ENCODE measurements at places on chromosomes 16 and 17.
A peak's percentile ranks its signal among the peaks of the same experiment; 100 is the strongest.

GRCh38 chr17:76153202-76153601 lies 12.2 kb upstream of the FOXJ1 start:
- DNase-seq = no peak

DNA sequence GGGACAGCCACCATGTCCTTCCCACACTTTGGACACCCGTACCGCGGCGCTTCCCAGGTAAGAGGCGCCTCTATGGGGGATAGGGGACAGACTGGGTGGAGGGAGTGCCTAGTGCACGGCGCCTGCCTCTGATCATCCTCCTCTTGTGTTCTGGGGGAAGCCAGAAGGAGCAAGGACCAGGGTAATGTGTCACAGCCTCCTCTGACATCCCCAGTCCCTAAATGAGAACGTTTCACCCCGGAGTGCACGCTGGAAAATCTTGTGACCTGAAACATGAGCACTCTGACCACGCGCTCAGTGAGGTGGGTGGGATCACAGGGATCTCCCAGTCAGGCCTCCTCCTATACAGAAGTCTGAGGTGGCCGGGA lies 1.1 kb downstream of the IRX6 start:
- no peak for DNase-seq

GRCh38 chr16:56662357-56663354 lies 4.9 kb downstream of the MT1F start:
- no peak for DNase-seq

DNA sequence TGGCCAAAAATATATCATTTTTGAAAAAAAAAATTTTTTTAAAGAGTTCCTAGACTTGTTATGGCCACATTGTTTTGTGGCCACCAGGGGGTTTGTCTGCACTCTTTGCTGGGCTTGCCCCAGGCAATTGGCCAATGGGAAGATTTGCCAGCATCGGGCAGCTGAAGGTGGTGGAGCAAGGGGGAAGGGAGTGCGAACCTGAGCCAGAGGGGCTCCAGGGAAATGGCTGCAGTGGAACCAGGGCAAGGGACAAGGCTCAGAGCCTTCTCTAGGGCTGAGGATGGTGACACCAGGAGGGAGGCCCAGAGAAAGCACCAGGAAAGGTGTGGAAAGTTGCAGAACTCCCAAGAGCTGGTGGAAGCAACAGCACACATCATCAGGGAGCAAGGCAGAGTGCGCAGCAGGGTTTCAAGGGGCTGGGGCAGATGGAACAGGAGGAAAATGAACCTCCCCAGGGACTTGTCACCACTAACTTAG lies 15.5 kb upstream of the CMIP start:
- DNase-seq = no peak

DNA sequence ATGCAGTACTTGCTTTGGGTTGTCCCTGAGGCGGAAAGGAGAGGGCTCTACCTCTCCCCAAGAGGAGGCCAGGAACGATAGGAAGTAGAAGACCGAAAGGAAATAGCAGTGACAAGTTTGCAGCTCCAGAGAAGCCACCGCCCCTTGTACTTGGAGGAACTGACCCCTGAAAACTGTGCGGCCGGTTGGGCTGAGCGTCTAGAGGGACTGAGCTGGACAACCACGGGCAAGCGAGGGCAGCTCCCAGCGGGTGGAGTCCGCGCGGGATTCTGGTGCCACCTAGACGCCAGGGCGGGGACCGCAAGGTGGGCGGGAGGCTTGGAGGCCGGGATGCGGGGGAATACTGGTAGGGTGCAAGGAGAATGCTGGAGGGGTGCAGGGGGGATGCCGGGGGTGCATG lies 1.3 kb upstream of the SLC6A4 start:
- DNase-seq = peak; percentile 16

- peak; percentile 81 for DNase-seq
Measured at GRCh38 chr16:75733305-75734211, 7.3 kb upstream of the CPHXL start.

- DNase-seq = no peak
Measured at GRCh38 chr17:55903028-55903690, 152.3 kb downstream of the PCTP start.

DNA sequence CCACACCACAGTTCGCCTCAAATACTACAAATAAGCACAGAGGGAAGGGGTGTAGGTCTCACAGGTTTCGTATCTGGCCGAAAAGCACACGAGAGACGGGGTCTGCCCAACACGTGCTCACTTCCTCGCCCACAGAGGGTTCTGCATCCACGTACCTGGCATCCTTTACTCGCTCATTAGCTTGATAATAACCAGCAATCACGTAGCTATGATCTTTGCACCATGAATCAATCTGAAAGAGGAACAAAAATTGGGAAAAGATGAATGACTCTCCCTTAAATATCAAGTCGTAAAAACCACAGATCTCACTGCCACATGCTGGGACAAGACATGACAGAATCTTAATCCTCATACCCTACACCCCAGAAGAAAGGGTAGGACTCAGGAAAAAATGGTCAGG lies 10.5 kb downstream of the EMC8 start:
- DNase-seq = no peak

DNA sequence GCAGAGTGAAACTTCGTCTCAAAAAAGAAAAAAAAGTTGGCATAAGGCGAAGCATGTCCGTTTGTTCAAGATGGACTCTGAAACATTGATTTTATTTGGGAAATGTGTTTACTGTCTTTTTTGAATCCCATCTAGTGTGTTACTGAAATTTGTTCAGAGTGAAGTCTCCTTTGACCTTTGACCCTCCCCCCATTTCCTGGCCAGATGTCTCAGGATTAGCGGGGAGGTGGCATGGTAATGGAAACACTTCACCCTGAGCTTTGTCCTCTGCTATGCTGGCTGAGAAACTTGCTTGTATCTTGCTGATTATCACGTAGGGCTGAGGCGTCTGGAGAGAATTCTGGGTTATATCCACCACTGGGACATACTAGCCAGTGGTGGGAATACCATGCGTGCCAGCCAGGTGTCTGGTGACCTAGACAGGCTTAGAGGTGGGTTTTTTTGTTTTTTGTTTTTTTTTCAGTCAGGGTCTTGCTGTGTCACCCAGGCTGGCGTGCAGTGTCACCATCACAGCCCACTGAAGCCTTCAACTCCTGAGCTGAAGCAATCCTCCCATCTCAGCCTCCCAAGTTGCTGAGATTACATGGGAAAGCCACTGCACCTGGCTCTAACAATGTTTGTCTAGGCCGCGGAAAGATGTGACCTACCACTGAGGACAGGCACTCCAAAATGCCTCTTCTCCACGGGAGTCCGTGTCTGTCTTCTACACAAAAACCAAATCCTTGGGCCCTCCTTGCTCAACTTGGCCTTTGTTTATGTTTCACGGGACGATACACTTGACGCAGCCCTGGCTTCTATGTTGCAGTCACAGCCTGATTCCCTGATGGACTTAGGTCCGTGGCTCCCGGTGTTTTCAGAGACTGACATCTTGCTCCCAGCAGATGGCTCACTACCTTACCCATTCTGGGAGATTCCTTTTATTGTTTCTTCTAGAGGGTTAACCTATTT lies 6.6 kb upstream of the GALK1 start:
- DNase-seq = no peak

- no peak for DNase-seq
Measured at GRCh38 chr16:50598256-50598894, 50.2 kb downstream of the NKD1 start.

DNA sequence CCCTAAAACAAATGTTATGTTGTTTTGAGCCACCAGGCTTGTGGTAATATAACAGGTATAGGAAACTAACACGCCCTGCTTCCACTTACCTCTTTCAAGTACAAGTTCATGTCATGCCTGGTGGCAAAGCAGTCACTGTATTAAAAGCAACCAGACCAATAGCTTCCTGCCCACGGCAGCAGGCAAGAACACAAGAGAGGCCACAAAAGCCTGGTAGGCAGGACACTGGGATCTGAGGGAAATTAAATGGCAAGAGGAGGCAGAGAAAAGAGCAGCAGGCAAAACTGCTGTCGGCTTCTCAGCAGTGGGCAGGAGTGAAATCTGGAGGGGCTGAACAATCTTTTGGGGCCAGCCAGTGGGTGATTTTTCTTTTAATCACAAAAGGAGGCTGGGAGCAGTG lies 2.2 kb downstream of the CYTH1 start:
- no peak for DNase-seq

GRCh38 chr17:36598951-36599401 lies 2.4 kb upstream of the MRM1 start:
- no peak for DNase-seq

- no peak for DNase-seq
Measured at GRCh38 chr17:49486012-49486641, 9.0 kb upstream of the NGFR start.

- DNase-seq = no peak
Measured at GRCh38 chr16:87046235-87046634, 271.0 kb downstream of the C16orf95 start.

DNA sequence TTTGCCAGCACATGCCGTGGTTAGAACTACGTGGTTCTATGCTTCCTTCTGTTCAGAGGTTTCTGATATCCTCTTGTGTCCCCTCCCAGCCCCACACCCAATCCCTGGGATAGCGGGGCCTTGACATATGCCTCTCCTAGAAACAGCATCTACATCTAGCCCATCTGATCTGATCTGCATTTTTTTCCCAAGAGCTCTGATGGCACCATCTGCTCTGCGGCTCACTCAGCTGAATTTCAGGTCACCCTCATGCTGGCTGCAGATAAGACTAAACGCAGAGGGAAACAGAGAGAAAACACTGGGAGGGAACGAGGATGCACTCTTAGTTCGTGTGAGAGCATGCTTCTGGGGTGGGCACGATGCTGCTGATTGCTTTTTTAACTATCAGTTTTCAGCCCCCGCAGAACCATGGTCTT lies 10.7 kb downstream of the WIPI1 start:
- no peak for DNase-seq

DNA sequence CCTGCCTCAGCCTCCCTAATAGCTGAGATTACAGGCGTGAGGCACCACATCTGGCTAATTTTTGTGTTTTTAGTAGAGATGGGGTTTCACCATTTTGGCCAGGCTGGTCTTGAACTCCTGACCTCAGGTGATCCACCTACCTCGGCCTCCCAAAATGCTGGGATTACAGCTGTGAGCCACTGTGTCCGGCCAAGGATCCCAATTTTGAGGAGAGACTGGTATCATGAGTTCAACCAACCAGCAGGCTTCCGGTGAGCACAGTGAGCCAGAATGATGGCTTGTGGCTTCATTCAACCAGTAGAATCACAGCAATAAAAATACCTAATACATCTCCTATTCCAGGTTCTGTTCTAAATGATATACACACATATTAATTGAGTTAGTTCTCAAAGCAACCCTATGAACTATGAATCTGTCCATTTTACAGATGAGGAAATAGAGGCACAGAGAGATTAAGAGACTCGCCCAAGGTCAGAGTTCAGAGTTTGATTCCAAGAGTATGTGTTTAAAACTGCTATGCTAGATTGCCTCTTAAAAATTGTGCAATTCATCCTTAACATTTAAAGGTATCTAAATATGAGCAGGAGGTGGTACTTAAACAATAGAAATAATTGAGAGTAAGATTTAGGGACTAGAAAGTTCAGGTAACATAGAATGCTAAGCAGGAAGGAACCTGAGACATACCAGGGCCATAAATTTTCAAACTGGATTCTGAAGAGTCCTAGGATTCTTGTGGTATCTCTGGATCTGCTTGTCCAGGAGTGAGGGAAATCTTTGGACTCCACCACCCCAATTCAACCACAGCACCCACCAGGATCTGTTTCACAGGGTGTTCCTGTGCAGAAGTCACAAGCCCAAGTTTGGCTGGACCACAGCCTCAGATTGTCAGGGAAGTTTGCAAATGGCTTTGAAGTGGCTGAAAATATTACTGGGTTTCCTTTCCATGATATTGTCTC lies 25.1 kb downstream of the CCDC42 start:
- DNase-seq = no peak

- no peak for DNase-seq
Measured at GRCh38 chr17:9968881-9969280, 63.8 kb upstream of the RCVRN start.

DNA sequence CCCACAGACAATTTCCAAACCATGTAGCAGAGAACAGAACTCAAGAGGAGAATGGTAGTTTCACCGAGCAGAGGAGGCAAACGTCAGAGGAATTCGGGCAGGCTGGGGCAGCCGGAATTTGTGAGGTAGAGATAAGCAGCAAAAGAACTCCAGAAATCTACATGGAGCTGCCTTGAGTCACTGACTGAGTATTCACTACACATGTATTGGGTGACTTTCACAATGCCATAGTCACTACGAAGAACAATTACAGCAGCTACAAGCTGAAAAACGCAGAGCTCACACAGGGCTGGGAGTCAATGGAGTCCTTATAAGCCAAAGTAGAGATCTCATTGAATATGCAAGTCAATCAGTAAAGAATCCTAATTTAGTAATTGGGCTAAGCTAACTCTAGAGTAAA lies 13.4 kb downstream of the CMC2 start:
- DNase-seq = peak; percentile 27

GRCh38 chr17:77234695-77235094 lies 93.9 kb downstream of the SEC14L1 start:
- DNase-seq = no peak

DNA sequence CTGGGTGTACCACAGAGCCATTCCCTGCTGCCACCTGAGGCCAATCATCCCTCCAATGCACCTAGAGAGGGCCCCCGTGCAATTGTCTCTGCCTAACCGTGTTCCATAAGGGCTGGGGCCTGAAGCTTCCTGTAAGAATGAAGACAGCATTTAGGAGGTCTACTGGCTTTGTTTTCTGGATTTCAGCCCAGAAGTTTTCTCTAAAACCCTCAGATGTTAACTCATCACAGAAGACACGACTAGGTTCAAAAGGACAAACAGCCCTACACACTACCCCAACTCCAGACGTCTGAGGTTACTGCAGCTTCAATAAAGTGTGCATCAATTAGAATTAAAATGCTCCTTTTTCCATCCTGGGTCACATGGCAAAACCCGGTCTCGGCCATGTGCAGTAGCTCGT lies 10.8 kb upstream of the DRG2 start:
- DNase-seq = no peak

GRCh38 chr17:79993390-79994227 lies 42.1 kb downstream of the TBC1D16 start:
- DNase-seq = peak; percentile 79

DNA sequence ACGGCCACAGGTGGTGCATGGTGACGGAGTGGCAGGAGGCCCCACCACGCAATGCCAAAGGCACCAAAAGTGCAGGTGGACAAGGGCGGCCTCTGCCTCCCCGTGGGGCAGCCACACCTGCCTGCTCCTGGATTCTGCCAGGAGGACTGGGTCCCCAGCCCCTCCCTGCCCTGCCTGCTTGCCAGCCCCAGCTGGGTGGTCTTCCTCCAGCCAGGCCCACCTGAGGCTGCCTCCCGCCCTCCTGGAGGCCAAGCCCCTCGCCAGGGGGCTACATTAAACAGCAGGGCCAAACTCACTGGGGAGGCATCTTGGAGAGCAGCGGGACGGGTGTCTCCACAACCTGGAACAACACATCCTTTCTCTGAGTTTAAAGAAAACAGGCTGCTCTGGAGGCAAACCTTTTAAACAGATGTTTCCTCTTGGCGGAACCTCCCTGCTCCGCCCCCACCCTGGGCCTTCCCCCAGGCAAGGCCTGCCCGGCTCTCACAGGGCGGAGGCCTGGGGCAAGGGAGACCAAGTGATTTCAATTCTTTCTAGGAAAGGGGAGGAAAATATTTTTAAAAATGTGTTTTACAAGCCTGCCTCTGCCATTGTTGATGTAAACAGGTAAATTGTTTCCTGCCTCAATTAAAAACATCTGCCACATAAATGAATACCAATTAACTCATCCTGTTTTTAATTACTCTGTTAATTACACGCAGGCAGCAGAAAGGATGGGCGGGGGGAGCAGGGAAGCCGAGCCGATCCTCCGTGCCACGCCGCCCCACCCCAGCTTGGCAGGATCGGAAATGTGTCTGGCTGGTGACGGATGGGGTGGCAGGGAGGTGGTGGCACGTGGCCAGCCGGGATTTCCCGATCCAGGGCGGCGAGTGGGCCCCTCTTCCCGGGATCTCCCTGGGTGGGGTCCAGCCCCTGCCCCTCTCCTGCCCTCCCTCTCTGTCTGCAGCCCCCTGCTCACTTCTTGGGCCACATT lies 54.4 kb upstream of the PABPN1L start:
- DNase-seq = peak; percentile 10
